Neural crest cell (in vitro differentiated cells): ENCODE measurements at places on chromosomes 2 and 18.

DNA sequence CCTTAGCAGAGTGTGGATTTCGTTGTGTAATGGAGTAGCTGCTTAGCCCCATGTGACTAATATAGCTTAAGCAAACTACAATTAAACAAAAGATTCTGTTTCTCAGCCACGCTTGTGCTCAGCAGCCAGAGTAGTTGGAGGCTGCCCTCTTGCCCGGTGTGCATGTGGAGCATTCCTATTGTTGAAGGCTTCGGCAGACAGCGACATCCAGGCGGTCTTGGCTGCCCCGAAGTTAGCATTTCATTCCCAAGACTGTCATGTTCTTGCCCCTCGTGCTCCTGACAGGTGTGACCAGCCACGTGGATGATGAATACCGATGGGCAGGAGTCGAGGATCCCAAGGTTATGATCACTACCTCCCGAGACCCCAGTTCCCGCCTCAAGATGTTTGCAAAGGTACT lies 2.4 kb downstream of the IMP4 start:
- H3K4me3 ChIP-seq, result peak overlapping the region; percentile 98
- no peak for DNase-seq
- H3K4me1 ChIP-seq, result peaks cover 15% of the 10 kb centered on the region
- H3K27ac ChIP-seq, result no peak overlapping the region

DNA sequence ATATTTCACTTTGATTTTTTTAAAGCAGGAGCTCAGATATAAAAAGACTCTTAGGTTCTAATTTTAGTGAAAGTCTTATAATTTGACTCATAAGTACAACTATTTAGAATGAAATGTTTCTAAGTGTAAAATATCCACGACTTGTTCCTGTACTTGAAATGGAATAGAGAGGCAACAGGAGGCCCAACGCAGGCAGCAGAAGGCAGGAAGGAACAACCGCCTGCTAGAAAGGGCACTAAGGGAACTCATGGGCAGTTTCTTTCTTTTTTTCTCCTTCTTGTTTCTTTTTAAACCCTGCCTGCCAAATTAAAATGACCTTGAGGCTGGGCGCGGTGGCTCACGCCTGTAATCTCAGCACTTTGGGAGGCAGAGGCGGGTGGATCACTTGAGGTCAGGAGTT lies 51.0 kb downstream of the RBMS1 start:
- no peaks in the 10 kb centered on the region for H3K27me3 ChIP-seq
- H3K4me3 ChIP-seq, result no peak overlapping the region
- no peak overlapping the region for H3K27ac ChIP-seq
- no peak for DNase-seq
- peaks cover 25% of the 10 kb centered on the region for H3K36me3 ChIP-seq
- peaks cover 14% of the 10 kb centered on the region for H3K4me1 ChIP-seq

DNA sequence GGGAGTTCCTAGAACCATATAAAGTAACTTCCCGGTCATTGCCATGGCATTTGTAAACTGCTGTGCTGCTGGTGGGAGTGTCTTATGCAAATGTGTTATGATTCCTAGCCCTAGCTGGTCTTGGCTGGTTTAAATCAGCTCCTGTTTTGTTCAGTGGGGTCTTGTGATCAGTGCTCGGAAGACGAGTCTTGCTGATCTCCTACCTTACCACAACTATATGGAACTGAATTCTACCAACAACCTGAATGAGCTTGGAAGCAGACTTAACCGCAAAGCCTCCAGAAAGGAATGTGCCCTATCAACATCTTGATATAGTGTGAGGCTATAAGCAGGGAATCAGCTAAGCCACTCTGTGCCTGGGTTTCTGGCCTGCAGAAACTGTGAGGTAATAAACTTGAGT lies 33.5 kb downstream of the POLE4 start:
- no peaks in the 10 kb centered on the region for H3K36me3 ChIP-seq
- DNase-seq, result no peak
- H3K4me3 ChIP-seq, result no peak overlapping the region
- H3K4me1 ChIP-seq, result no peaks in the 10 kb centered on the region
- no peaks in the 10 kb centered on the region for H3K27me3 ChIP-seq
- no peak overlapping the region for H3K27ac ChIP-seq

DNA sequence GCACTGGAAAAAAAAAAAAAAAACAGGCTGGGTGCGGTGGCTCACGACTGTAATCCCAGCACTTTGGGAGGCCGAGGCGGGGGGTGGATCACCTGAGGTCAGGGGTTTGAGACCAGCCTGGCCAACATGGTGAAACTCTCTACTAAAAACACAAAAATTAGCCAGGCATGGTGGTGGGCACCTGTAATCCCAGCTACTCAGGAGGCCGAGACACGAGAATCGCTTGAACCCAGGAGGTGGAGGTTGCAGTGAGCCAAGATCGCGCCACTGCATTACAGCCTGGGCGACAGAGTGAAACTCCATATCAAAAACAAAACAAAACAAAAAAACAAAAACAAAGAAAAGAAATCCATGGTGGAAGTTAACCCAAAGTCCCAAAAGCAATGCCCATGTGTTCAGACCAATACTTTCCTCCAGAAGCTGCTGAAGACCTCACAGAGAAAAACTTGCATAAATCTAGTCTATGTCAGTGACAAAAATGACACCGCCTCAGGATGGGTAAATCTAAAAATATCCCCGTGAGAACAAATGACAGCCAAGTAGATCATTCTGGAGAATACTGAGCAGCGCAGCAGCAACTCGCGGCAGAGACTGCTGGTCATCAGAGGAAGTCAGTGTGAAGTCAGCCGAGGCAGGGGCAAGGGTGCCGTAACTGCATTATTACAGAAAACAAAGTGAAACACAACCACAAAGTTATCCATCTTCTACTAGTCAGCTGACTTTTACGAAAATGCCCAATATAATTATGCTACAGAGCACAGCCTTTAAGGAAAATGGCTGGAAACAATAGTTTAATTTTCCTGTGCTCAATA lies 41.0 kb downstream of the LPIN2 start:
- H3K27ac ChIP-seq, result peak overlapping the region; percentile 20
- H3K4me3 ChIP-seq, result no peak overlapping the region
- H3K36me3 ChIP-seq, result no peaks in the 10 kb centered on the region
- peaks cover 36% of the 10 kb centered on the region for H3K4me1 ChIP-seq
- no peaks in the 10 kb centered on the region for H3K27me3 ChIP-seq

GRCh38 chr18:7953095-7953958 lies 386.2 kb downstream of the PTPRM start:
- no peak overlapping the region for H3K27ac ChIP-seq
- H3K4me1 ChIP-seq, result peaks cover 10% of the 10 kb centered on the region
- no peak for DNase-seq
- H3K4me3 ChIP-seq, result no peak overlapping the region

DNA sequence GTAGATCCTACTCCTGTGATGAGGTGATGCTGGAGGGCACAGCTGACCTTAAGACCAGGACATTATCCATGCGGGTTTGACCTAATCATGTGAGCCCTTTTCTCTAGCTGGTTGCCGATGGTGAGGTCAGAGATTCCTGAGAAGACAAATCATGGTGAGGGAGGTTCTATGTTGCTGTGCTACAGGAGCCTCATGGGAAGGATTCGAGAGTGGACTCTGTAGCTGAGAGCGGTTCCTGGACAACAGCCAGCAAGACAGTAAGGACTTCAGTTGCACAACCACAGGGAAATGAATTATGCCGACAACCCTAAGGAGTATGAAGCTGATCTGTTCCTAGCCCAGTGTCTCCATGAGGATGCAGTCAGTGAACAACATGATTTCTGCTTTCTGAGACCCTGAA lies 80.4 kb downstream of the EPB41L3 start:
- H3K4me1 ChIP-seq, result no peaks in the 10 kb centered on the region
- DNase-seq, result no peak
- H3K36me3 ChIP-seq, result no peaks in the 10 kb centered on the region

- no peaks in the 10 kb centered on the region for H3K27me3 ChIP-seq
- peaks cover 13% of the 10 kb centered on the region for H3K36me3 ChIP-seq
- no peaks in the 10 kb centered on the region for H3K4me1 ChIP-seq
- no peak overlapping the region for H3K27ac ChIP-seq
- no peak overlapping the region for H3K4me3 ChIP-seq
Observed at GRCh38 chr2:39682066-39682692, 16.5 kb downstream of the TMEM178A start.

DNA sequence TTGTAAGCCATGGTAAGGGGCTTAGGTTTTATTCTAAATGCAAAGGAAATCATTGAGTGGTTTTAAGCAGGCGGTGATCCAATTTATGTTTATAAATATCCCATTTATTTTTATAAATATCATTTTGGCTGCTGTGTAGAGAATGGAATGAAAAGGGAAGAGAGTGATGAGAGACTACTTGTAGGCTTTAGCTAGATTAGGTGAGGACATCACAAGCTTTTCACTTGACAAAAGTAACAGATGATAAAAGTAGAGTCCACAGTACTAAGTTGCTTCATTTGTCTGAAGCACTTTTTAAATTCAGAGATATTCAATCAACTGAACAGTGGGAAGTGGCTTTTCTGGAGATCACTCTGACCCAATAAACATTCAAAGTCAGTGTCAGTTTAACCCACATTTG lies 65.4 kb upstream of the FSHR start:
- H3K27ac ChIP-seq, result no peak overlapping the region
- H3K4me3 ChIP-seq, result no peak overlapping the region
- H3K36me3 ChIP-seq, result no peaks in the 10 kb centered on the region
- H3K27me3 ChIP-seq, result peaks cover 4% of the 10 kb centered on the region
- no peak for DNase-seq
- no peaks in the 10 kb centered on the region for H3K4me1 ChIP-seq

- H3K36me3 ChIP-seq, result no peaks in the 10 kb centered on the region
- peaks cover 33% of the 10 kb centered on the region for H3K4me1 ChIP-seq
- H3K27me3 ChIP-seq, result no peaks in the 10 kb centered on the region
Observed at GRCh38 chr2:201901786-201902185, 95.4 kb downstream of the CDK15 start.

- no peak for DNase-seq
- no peaks in the 10 kb centered on the region for H3K27me3 ChIP-seq
- peaks cover 5% of the 10 kb centered on the region for H3K36me3 ChIP-seq
- no peak overlapping the region for H3K4me3 ChIP-seq
- H3K27ac ChIP-seq, result no peak overlapping the region
Observed at GRCh38 chr2:203484266-203485112, 50.6 kb downstream of the RAPH1 start.

GRCh38 chr2:238974081-238974480 lies 126.2 kb downstream of the TWIST2 start:
- H3K27ac ChIP-seq, result no peak overlapping the region
- peaks cover 12% of the 10 kb centered on the region for H3K4me1 ChIP-seq
- no peaks in the 10 kb centered on the region for H3K27me3 ChIP-seq
- no peak overlapping the region for H3K4me3 ChIP-seq
- no peak for DNase-seq
- H3K36me3 ChIP-seq, result no peaks in the 10 kb centered on the region

- H3K27ac ChIP-seq, result peak overlapping the region; percentile 81
- H3K4me1 ChIP-seq, result peaks cover 48% of the 10 kb centered on the region
- H3K4me3 ChIP-seq, result peak overlapping the region; percentile 99
- H3K27me3 ChIP-seq, result no peaks in the 10 kb centered on the region
- DNase-seq, result no peak
- no peaks in the 10 kb centered on the region for H3K36me3 ChIP-seq
Observed at GRCh38 chr2:15560140-15560987, 770 bp downstream of the NBAS start.

DNA sequence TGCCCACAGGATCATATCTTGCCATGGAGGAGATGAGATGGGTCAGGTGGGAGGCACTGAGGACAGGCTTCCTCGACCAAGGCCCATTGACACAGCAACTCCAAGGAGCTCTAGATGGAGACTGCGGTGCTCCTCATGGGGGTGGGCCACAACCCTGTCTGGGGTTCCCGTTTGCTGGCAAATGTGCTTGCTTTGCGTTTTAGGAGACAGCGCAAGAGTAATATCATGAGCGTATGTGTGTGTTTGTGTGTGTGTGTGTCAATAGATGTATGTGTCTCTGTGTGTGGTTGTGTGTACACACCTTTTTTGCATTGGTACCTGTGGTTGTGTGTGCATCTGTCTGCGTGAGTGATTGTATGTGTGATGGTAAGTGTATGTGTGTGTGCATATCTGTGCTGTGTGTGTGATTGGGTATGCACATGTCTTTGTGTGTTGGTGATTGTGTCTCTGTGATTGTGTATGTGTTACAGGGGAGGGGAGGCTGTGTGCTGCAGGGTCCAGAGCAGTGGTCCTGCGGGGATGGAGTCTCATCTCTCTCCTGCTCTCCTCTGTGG lies 4.4 kb downstream of the FBLN7 start:
- peak overlapping the region; percentile 73 for H3K4me3 ChIP-seq
- peaks cover 18% of the 10 kb centered on the region for H3K36me3 ChIP-seq
- peaks cover 37% of the 10 kb centered on the region for H3K4me1 ChIP-seq
- H3K27me3 ChIP-seq, result peaks cover under 1% of the 10 kb centered on the region

DNA sequence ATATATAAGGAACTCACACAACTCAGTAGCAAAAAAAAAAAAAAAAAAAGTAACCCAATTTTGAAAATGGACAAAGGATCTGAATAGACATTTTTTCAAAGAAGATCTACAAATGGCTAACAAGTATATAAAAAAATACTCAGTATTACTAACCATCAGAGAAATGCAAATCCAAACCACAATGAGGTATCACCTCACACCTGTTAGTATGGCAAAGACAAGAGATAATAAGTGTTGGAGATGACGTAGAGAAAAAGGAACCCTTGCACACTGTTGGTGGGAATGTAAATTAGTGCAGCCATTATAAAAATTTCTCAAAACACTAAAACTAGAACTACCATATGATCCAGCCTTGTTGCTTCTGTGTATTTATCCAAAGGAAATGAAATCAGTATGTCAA lies 5.8 kb upstream of the CNDP1 start:
- DNase-seq, result no peak
- H3K4me1 ChIP-seq, result peaks cover 15% of the 10 kb centered on the region
- H3K4me3 ChIP-seq, result no peak overlapping the region
- no peak overlapping the region for H3K27ac ChIP-seq

GRCh38 chr18:54327818-54328217 lies 29.8 kb downstream of the STARD6 start:
- H3K27me3 ChIP-seq, result no peaks in the 10 kb centered on the region
- H3K36me3 ChIP-seq, result no peaks in the 10 kb centered on the region
- no peak overlapping the region for H3K27ac ChIP-seq
- H3K4me3 ChIP-seq, result no peak overlapping the region
- H3K4me1 ChIP-seq, result no peaks in the 10 kb centered on the region

GRCh38 chr2:58107803-58108710 lies 61.5 kb downstream of the VRK2 start:
- H3K4me3 ChIP-seq, result no peak overlapping the region
- no peaks in the 10 kb centered on the region for H3K27me3 ChIP-seq
- no peak overlapping the region for H3K27ac ChIP-seq
- DNase-seq, result no peak

DNA sequence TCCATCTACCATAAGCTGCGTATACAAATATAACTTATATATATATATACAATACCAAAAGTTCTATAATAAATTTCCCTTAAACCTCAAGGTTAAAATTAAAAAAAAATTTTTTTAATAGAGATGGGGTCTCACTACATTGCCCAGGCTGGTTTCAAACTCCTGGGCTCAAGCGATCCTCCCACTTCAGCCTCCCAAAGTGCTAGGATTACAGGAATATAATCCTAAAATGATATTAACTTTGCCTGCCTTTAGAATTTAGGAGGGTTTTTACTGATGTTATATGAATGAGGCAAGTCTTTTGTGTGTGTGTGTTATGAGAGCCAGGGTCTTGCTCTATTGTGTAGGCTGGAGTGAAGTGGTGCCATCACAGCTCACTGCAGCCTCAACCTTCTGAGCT lies 49.2 kb downstream of the HNRNPLL start:
- no peak overlapping the region for H3K4me3 ChIP-seq
- H3K27me3 ChIP-seq, result no peaks in the 10 kb centered on the region
- no peak overlapping the region for H3K27ac ChIP-seq
- DNase-seq, result no peak
- H3K36me3 ChIP-seq, result peaks cover 4% of the 10 kb centered on the region
